GM13976 (cell line): ENCODE measurements at places on chromosomes 13 and 19.

DNA sequence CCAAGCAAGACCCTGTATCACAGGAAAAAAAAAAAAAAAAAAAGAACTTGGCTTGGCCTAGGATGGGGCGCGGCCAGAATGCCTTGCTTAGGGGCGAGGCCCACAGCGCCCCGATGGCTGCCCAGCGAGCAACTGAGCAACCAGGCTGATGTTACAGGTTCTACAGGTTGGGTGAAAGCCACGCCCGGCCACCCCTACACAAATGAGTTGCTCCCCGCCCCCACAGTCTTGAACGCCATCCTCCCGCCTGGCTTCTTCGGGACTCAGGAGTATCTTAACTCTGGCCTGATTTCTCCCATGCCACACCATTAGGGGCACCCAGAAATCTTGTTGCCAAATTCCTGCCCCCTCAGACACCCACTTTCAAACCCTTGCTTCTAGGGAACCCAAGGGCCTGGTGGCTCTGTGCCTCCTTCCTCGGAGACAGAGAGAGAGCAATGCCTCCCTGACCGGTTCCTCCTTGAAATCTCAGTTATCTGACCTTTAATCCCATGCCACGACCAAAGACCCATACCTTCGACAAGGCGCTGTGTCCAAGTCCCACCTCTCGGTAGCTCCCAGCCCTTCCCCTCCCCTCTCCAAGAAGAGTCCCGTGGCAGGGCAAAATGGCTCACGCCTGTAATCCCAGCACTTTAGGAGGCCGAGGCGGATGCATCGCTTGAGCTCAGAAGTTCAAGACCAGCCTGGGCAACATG lies 1.1 kb upstream of the CBLC start:
- DNase-seq: no peak

GRCh38 chr19:52095172-52096014 lies at the start of gene ZNF841:
Gene ZNF841 (minus strand): TSS chr19:52095765. CDS start chr19:52084801, 10,964 bp downstream.
- peak; percentile 88 for DNase-seq

DNA sequence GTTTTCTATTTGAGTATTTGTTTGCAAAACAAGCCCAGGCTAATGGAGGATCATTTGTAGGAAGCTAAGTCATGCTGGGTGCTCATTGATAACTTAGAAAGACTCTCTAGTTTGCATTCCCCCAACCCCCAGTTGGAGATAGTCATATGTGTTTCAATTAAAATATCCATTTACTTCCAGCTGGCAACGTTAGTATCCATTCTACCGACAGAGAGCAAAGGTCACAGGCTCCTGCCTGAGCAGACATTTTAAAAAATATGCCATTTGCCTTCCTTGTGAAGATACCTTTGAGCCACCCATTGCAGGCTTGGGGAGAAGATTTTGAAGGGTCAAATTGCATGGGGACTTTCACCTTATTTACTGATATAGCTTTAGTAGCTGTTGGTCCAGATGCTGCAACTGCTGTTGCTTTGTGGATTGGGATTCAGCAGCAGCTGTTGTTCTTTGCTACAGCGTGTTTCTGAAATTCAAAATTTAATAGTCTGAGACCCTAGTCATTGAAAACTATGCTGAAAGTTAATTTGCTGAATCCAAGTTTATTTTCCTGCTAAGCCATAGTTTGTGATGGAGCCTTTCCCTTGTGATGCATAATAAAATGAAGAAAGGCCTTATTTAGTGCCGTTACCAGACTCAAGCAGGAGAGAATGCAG lies 335.1 kb downstream of the GPC6 start:
- DNase-seq: no peak

- DNase-seq: peak; percentile 71
Measured at GRCh38 chr19:6632002-6632621, 37.8 kb downstream of the TNFSF14 start.

- no peak for DNase-seq
Measured at GRCh38 chr19:49456326-49456725, 3.3 kb downstream of the ALDH16A1 start.

GRCh38 chr13:63393112-63393511 lies 1977.5 kb upstream of the PCDH20 start:
- no peak for DNase-seq

- no peak for DNase-seq
Measured at GRCh38 chr13:73467125-73467524, 408.3 kb downstream of the KLF5 start.

- no peak for DNase-seq
Measured at GRCh38 chr19:16429066-16429758, 42.6 kb downstream of the EPS15L1 start.

DNA sequence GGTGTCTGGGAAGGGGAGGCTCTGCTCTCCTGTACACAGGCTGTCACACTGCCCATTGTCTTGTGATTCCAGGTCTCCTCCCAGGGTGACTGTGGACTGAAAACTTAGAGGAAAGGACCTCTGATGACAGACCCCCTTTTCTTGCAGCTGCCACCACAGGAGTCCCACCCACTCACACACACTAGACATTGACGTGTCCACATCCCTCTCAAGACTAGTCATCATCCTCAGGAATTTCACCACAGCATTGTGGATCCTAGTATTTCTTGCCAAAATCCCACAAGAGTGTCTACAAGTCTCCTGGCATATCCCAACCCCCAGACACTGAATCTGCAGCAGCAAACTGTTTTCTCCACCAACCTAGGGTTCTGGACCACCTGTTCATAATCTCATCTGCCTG lies 5.3 kb downstream of the ZNF85 start:
- DNase-seq: no peak

- no peak for DNase-seq
Measured at GRCh38 chr13:51834581-51835171, 10.3 kb downstream of the TMEM272 start.

- DNase-seq: peak; percentile 40
Measured at GRCh38 chr19:6616011-6616410, 25.1 kb upstream of the CD70 start.

GRCh38 chr19:49324801-49325576 lies at the start of gene SLC6A16:
Gene SLC6A16 (minus strand): TSS chr19:49325191. CDS start chr19:49311347, 13,844 bp downstream.
- DNase-seq: no peak

DNA sequence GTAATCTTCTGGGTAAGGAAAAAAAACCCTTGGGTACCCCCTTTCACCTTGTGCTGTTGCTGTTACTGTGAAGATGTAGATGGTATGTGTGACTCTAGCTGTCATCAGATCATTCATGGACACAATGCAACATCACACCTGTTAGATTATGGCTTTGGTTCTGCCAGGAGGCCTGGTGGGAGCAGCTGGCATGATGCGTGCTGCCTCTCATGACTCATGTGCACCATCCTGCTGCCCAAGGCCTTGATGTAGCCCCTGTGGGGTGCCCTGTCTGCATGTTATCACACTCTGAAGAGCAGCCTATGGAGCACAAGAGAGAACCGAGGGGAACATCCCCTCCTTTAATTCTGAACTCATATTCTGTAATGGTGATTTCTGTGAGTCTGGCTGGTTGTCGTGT lies 57.7 kb upstream of the TEX29 start:
- DNase-seq: no peak

DNA sequence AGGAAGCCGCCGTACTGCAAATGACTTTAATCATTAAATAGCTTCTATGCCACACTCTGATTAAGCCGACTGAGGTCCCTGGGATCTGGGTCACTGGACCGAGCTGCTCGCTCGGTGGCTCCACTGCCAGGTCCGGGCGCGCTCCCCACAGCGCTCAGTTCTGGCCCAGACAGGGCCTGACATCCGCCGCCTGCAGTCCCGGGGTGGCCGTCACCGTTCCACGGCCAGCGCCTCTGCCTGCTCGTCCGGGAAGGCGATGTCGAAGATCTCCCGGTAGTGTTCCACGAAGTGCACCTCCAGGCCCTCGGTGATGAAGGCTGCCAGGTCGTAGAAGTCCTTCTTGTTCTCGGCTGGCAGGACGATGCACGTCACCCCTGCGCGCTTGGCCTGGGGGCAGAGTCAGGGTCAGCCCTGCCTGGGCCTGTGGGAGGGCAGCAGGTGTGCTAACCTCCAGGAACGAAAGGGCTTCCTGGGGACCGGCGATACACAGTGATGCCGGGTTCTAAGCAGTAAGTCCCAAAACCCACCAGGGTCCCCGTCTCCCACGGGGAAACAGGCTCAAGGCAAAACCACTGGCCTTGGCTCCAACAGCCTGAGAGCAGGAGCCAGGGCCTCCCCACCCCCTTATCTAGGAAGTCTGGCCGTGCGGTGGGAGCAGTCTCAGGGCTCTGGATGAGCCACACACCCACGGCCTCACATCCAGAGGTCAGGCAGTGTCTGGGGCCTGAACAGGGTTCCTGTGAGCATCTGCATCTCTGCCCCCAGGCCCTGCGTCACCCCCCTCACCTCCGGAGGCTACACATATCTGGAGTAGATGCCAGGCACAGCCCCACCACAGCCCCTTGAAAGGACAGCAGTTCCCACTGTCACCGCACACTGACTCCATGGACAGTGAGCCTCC lies 2.0 kb downstream of the RPL36 start:
- no peak for DNase-seq

DNA sequence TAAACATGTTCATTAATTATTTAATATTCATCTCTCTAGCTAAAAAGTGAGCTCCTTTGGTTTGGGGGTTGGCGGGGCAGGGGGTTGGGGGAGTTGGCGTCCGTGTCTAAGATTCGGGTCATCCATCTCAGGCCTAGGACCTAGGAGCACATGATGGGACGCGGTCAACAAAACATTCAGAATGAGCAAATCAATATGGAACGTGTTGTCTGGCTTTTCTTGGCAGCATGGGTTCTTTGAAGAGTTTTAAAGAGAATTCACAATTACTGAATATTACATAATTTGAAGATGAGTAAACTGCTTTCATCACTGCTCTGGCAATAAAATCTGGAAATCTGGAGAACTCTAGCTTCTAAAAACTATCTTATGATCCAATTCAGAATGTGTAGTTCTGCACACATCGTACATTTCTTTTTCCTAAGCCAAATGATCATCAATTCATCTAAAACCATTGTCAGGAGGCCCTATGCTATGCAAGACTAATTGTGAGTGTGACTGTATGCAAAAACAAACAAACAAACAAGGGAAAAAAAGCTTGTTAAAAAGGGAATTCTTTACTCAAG lies 5.4 kb upstream of the ARGLU1 start:
- DNase-seq: no peak

- no peak for DNase-seq
Measured at GRCh38 chr19:980133-980998, 3.8 kb upstream of the WDR18 start.

GRCh38 chr19:13260883-13261653 lies 110.9 kb downstream of the IER2 start:
- DNase-seq: peak; percentile 82

GRCh38 chr13:109989686-109990085 lies 203.3 kb upstream of the IRS2 start:
- no peak for DNase-seq

GRCh38 chr13:97914540-97914939 lies 38.9 kb upstream of the IPO5 start:
- DNase-seq: no peak

- DNase-seq: no peak
Measured at GRCh38 chr19:55766466-55766865, 2.5 kb upstream of the RFPL4AL1 start.

DNA sequence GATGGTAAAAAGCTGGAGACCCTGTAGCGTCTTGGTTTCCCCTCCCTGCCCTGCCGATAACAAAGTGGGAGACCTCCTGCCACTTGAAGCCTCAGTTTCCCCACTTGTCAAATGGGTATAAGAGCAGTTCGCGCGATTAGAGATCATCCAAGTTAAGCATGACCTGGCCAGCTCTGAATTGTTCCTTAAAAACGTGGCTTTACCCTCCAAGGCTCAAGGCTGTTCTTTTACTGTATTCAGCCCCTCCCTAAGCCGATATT lies 421 bp downstream of the TNPO2 start:
- DNase-seq: no peak

GRCh38 chr13:81350056-81350455 lies 1009.1 kb upstream of the SPRY2 start:
- DNase-seq: no peak

DNA sequence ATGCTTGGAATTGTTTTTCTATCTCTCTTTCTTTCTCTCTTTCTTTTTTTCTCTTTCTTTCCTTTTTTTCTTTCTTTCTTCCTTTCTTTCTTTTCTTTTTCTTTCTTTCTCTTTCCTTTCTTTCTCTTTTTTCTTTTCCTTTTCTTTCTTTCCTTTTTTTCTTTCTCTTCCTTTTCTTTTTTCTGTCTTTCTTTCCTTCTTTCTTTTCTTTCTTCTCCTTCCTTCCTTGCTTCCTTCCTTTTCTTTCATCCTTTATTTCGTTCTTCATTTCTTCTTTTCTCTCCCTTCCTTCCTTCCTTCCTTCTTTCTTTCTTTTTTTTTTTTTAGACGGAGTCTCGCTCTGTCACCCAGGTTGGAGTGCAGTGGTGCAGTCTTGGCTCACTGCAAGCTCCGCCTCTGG lies 1.9 kb upstream of the MEX3D start:
- no peak for DNase-seq

DNA sequence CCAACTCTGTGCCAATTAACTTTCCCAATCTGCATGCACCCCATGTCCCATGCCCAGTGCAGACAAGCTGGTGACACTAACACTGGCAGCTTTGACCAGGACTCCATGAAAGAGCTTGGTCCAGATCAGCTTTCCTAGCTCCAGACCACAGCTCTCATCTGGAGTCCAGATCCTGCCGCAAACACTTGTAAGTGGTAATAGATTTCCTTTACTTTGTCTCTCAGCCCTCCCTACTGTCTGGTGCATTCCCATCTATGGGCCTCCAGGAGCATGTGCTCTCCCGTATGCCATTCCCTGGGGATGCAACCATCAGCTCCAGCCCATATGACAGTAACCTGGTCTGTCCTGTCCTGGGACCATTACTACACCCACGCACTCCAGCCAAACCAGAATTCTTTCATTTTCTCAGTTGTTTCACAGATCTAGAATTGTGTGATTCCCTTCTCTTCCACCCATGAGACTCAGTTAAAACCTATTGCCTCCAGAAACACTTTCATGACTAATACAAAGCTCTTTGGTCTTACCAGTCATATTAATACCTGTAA lies 4.9 kb upstream of the STARD13 start:
- DNase-seq: no peak

GRCh38 chr13:28744091-28744536 lies 25.3 kb upstream of the SLC46A3 start:
- DNase-seq: no peak

GRCh38 chr19:50344661-50345318 lies 15.6 kb upstream of the KCNC3 start:
- peak; percentile 67 for DNase-seq

GRCh38 chr19:30023330-30023729 lies 81.3 kb downstream of the URI1 start:
- DNase-seq: no peak
